ENCODE measurements at places on chromosomes 2 and 18.
A peak's percentile ranks its signal among the peaks of the same experiment; 100 is the strongest.

DNA sequence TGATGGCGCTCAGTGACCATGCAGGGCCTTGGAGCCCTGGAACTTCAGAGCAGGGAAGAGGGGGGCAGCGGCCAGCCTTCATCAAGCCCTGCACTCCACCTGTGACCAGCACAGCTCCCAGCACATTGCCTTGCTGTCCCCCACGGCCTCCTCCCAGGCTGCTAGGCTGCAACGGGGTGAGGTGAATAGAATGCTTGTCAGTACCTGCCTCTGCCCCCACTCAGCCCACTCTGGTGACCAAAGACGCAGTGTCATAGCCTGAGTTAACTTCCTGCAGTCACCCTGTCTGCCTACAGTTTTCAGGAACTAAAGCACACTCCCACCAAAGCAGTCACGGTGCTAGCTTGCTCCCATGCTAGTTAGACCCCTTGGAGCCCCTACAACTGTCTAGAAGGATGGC lies 72.1 kb downstream of the STPG4 start:
- DNase-seq: no peak

- no peak for DNase-seq
Measured at GRCh38 chr2:120554625-120555032, 181.0 kb upstream of the GLI2 start.

DNA sequence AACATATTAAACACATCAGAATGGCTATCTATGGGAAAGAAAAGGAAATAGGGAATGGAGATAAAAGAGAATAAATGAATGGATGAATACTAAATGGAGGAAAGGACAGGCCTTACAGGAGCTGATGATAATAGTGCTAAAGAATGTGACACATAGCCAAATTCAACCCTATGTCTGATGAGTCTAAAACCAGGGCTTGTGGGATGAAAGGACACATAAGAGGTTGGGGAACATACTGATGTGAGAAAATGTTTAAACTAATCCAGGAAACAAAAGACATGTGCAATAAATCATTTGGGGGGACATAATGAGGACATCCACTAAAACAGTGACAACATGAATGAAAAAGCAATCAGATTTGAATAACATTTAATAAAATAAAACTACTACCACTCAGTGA lies 120.0 kb downstream of the DYM start:
- DNase-seq: no peak

- no peak for DNase-seq
Measured at GRCh38 chr2:21415234-21415633, 291.5 kb downstream of the TDRD15 start.

DNA sequence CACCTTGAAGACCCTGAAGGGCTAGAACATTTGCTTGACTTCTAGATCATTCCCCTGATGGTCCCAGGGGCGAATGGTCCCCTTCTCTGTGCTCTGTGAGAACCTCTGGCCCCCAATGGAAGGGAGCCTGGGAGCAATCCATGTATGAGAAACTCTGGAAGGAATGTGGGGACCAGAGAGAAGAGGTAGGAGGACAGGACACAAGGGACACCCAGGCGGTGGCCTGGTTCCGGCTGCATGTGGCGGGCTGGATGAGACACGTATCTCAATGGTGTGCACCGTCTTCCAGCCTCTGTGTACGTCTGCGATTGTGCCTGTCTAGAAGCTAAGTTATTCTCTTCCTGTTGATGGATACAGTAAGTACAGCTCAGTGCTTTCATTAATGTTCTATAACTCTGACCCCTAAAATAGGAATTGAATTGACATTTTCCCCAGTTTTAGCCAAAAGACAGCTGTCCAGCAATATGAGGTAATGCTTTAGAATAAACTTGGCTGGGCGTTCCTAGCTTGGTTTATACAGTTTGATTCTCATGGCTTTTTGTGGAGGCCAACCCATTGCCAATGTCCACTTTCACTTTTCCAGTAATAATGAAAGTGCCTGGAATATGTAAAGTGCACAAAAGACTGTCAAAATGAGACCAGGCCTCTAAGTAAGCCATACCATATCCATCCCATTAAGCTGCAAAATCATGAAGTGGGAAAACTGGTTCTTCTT lies 30.1 kb upstream of the COPS8 start:
- no peak for DNase-seq

DNA sequence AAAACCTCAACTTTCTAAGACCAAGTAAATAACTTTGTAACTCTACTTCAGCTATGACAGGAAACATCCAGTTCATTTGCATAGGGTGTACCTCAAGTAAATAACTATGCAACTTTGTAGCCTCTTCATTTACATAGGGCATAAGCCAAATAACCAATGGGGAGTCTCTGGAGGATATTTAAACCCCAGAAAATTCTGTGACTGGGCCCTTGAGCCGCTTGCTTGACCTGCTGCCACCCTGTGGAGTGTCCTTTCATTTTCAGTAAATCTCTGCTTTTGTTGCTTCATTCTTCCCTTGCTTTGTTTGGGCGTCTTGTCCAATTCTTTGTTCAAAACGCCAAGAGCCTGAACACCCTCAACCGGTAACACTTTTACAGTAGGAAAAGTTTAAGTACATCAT lies 1112.7 kb upstream of the NRXN1 start:
- no peak for DNase-seq

GRCh38 chr2:36594849-36595248 lies 3.1 kb downstream of the FEZ2 start:
- no peak for DNase-seq

- no peak for DNase-seq
Measured at GRCh38 chr2:84194949-84195644, 264.0 kb downstream of the SUCLG1 start.

GRCh38 chr2:5690718-5691220 lies 1.4 kb upstream of the SOX11 start:
- DNase-seq: no peak

- DNase-seq: no peak
Measured at GRCh38 chr2:183035954-183036669, 2.1 kb downstream of the NCKAP1 start.

GRCh38 chr2:182077448-182078142 lies 91.9 kb downstream of the PPP1R1C start:
- peak; percentile 1 for DNase-seq

- DNase-seq: no peak
Measured at GRCh38 chr2:240129311-240129710, 6.8 kb downstream of the COPS9 start.

- DNase-seq: no peak
Measured at GRCh38 chr2:152443771-152444170, 108.8 kb downstream of the FMNL2 start.

DNA sequence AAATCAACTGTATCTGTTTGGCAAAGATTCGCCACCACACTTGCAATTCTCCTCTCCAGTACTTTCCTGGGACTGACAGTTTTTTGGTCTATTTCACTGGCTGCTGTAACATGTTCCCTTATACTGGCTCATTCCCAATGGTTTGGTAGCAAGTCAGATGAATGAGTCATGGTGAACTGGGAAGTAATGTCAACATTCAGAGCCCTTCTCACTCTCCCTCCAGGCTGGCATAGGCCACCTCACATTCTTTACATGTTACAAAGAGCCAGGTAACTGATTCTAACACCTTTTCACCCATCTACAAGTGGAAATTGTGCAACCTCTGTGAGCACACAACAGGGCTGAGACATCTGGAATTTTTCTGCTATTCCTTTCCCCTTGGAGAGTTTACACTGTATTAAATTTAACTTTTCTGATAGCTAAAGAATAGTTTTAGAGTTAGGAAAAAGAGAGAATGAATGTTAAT lies 111.3 kb upstream of the TLK1 start:
- no peak for DNase-seq

DNA sequence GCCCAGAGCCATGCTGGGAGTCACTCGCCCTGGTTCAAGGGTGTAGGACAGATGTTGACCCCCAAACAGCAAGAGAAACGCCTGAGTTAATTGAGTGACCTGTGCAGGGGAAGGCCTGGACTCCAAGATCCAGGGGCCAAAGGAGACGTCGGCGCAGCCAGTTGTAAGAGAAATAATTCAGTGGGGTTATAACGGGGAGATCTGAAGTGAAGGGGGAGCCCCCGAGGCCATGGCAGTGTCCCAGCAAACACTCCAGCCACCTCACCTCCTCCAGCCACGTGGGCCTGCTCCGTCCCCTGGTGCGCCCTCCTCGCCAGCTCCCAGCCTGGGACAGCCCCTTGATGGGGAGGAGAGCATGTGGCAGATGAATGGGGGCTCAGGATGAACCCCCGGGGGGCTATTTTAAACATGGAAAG lies 130.7 kb upstream of the GPC1 start:
- no peak for DNase-seq

GRCh38 chr2:124323321-124323720 lies 298.2 kb downstream of the CNTNAP5 start:
- DNase-seq: no peak

DNA sequence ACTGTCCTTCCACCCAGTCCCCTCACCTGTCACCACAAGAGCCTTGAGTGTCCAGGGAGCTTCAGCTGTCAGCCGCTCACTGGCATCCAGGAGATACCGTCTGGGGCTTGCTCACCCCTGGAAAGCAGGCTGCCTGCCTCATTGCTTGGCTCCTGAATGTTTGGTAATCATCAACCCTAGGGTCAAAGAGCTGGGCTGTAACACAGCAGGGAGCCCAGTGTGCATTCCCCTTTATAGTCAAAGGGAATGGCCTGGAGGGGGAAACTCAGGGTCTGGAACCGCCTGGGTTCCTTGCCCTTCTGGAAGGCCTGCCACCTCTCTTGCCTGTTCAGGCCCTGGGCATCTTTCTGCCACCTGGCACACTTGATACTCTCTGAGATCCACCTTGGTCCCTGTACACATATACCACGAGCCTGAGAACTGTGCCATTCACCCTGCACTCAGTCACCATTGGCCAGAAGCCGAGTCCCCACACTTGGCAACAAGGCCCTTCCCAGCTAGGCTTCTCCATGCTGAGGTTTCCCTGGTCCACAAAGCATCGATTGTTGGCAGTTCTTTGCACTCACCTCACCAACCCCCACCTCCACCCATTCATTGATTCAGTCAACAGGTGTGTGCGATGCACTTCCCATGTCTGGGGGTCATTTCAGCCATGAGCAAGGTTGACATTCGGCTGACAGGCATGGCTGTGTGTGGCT lies 35.0 kb downstream of the TPRKB start:
- no peak for DNase-seq

GRCh38 chr2:25845843-25846505 lies 32.3 kb downstream of the ASXL2 start:
- DNase-seq: no peak

- no peak for DNase-seq
Measured at GRCh38 chr2:128638341-128639119, 319.9 kb upstream of the HS6ST1 start.

DNA sequence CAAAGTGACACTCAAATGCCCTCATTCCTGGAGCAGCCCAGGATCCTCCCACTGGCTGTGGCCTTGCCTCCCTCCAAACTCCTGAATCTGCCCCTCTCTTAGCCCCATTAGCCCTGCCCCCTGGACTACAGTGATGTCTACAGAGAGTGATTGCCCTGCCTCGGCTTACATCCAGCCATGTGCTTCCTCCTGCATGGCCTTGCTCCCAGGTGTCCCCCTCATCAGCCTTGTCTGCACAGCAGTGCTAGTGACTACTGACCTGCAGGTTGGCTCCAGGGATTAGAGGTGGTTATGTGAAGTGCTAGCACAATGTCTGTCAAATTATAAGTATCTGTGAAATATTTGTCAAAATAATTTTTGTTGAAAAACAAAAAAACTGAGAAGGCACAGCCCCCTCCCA lies 259.1 kb upstream of the MYT1L start:
- DNase-seq: no peak

- DNase-seq: no peak
Measured at GRCh38 chr2:150588506-150588870, 101.0 kb upstream of the RND3 start.

DNA sequence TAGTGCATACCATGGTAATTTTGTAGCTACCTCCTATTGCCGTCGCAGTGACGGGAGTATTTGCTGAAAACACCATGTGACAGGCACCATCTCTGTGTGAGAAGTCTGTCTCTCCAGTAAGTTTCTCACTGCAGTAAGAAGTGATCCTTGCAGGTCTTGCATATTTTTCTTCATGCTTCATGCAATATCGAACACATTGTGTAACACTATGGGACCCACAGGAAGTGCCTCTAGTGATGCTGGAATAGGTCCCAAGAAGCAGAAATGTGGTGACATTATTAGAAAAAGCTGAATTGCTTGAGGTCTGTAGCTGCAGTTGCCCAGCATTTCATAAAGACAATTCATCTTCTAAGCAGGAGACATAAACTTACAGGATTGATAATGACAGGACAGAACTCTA lies 167.6 kb downstream of the DCDC2C start:
- DNase-seq: no peak

DNA sequence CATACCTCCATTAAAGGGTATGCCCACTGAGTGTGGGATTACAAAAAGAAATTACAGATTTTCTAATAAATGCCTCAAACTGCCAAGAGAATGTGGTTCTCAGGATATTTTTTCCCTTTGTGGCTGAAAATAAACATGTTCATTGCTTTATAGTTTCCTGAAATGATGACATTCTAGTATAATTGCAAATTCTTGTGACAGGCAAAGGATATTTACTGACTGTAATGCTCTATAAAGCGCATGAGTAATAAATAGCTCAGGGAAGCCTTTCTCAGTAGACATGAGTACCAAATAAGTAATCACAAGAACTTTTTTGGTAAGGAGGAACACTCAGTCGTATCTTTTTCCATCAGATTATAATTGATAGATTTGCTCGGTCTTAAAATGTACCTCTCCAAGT lies 72.3 kb downstream of the FTCDNL1 start:
- no peak for DNase-seq

DNA sequence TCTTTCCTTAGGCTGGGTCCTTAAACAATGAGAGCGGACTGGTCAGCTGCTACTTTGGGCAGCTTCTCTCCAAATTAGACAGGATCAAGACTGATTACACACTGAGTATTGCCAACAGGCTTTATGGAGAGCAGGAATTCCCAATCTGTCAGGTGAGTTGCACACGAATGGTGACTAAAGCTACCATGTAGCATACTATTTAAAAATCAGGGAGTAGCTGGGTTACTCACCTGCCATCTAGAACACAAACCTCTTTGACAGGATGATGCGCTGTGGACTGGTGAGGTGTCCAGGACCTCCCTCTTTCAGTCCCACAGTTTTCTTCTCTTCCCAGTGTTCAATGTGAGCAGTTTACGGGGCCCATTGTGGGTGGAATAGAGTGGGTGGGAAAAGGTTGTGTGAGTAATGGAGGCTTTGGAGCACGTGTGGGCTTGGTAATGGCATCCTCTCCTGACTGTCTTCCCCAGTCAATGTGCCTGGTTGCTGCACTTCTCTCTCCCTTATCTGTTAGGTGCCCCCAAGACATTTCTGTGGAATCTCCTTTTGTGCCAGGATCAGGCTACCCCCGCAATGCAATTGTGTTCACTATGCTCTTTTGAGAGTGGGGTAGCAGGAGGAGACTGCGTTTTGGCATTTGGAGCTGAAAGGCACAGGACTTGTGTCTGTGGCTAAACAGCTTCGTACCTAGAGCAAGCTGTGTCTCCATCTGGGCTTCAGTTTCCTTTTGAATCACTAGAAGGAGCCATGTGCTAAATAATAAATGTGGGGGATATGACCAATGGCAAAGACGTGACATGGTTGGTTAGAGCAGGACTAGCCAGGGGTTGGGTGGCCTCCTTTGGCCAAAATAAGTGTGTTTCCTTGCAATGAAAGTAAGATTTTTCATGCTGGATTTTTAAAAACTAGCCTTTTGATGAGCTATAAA lies 17.7 kb downstream of the SERPINB12 start:
- DNase-seq: no peak

- no peak for DNase-seq
Measured at GRCh38 chr2:218819093-218819492, 12.5 kb downstream of the PRKAG3 start.

Data from stimulated activated CD4-positive, alpha-beta T cell treated with anti-CD3 and anti-CD28 coated beads, Interleukin-1b, Interleukin-23, amount 100 ng/mL, for 4 hours (primary cell).